Stimulated activated naive CD4-positive, alpha-beta T cell (primary cell): ENCODE measurements at places on chromosomes 4 and X.

DNA sequence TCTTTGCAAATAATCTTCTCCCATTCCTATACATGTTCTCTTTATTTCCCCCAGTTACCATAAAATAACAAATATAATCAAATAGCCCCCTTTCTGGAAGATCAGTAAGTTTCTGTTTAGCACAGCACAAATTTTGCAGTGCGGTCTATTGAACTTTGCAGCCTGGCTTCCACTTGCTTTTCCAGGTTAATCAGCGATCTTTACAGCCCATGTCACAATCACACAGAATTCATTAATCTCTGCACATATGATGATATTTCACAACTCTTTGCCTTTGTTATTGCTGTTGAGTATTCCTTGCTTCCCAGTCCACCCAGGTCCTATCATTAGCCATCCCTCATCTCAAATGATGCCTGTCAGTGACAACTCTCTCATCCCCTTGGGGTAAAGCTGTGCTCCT, 2358.0 kb downstream of the PCDH7 start:
- DNase-seq, result no peak

DNA sequence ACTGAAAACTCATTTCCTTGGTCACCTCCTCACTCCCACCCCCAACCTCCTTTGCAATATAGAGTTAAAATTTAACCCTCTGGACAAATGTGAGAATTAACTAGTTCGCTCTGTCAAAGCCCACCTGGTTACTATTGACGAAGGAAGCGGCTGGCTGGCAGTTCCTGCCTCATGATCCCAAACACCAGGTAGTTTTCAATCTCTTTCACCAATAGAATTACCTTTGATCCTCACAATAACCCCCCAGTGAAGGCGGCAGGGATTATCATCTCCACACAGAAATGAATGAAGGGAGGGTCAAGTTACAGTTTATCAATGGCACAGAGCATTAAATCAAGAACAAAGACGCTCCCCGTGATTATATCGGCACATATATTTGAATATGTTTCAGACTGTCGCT, 65.7 kb upstream of the TTC29 start:
- DNase-seq, result no peak

- DNase-seq, result no peak
Measured at GRCh38 chr4:8025668-8026067, 86.0 kb upstream of the AFAP1 start.

GRCh38 chr4:107815158-107815557, 9.6 kb upstream of the SGMS2 start:
- no peak for DNase-seq

GRCh38 chrX:123959281-123960063, 2.0 kb upstream of the STAG2 start:
- no peak for DNase-seq

DNA sequence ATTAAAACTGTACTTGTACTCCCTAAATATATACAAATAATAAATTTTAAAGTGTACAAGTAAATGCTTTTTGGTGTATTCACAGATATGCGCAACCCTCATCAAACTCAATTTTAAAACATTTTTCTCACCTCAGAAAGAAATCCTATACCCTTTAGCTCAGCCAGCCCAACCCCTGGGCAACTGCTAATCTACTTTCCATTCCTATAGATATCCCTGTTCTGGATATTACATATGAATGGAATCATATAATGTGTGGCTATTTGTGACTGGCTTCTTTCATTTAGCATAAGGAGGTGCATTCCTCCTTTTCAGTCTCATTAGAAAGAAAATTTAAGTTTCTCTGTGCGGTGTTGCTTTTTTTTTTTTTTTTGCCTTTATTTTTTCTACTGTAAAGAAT, 39.4 kb downstream of the INTU start:
- no peak for DNase-seq

DNA sequence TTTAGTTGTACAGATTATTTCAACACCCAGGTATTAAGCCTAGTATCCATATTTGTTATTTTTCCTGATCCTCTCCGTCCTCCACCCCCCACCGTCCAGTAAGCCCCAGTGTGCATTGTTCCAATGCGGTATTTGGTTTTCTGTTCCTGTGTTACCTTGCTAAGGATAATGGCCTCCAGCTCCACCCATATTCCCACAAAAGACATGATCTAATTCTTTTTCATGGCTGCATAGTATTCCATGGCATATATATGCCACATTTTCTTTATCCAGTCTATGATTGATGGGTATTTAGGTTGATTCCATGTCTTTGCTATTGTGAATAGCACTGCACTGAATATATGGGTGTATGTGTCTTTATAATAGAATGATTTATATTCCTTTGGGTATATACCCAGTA, 22.1 kb upstream of the LNX1 start:
- DNase-seq, result no peak

GRCh38 chrX:46015653-46016052, 529.6 kb downstream of the ZNF674 start:
- no peak for DNase-seq

GRCh38 chr4:104859601-104860237, 287.0 kb upstream of the TET2 start:
- DNase-seq, result no peak

DNA sequence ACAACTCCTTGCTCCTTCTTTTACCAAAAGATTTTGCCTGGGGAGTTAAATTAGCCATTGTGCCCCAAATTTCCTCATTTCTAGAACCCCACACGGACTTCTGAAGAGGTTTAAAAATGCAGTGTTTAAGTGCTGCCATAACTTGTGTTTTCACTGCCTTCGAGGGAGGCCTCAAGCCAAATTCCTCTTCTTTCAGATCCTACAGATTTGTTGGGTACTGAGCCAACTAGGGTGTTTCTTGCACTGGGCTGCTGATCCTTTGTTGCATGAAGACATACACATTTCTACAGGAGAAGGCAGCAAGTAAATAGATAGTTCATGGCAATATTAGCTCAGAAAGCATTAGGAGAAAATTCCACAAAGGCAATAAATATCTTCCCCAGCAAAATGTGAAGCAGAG, 43.8 kb downstream of the GLRA2 start:
- DNase-seq, result no peak

DNA sequence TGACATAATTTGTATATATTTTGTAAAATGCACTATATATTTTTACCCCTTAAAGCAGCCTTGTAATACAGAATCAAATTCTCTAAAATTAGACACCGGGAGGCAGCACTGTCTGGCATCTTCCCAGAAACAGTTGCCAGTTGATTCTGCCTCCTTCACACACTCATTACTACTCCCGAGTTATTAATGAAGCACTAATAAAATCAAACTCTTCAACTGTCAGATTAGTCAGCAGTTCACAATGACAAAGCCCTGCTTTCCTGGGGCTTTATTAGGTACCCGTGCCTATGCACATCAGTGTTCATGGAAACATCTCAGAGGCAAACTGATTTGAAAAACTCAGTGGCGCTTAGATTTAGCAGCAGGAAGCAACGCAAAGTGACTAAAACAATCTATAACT, 103.5 kb upstream of the VEGFC start:
- no peak for DNase-seq

DNA sequence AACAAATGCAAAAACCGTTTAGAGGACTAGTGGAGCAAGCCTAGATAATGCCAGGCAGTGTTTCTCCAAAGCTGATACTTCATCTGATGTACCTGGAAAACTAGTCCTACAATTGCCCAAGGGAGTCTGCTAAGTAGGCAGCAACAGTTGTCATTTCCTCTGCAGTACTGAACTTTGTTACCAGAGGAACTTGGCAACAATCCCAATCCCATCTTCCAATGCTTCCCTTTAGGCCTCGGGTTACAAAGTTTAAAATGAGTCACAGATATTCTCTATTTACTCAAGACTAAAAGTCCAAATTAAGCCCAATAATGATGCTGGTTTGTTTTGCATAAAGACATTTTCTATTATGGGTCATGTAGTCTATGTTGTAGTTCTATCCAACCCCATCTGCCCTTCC, 120.0 kb upstream of the GLRA2 start:
- no peak for DNase-seq

DNA sequence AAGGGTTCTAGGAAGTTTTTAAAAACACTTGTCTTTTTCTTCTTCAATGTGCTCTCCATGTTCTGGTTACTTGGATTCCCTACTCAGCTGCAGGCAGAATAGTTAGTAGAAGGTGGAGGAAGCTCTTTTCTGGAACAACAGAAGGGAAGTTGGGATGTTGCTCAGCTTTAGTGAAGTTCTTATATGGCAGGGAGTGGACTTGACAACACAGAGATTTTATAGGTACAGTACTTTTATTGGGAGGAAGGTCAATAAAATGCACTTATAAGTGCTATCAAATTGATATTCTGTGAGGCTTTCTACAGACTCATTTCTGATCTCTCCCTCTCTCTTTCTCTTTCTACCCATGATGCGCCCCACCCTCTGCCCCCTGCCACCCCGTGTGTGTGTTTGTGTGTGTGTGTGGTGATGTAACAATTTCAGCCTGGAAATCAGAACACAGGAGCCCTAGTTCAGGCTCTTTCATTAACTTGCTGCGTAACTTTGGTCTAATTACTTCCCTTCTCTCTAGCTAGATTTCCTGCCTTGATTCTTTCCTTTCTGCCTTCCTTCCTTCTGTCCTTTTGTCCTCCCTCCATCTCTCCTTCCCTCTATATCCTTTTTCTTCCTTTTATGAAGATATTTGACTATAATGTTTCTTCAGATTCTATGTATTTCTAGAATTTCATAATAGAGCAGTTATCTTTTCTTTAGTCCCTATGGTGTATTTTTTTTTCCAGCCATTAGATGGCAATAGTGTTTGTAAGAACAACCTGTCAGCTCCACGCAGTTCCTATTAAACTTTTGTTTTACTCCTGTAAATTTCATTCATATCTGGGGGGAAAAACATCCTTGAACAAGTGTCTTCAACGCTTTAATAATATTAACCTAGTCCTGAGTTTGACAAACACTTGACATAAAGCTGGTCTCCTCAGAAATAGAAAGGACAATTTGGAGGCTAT, 37.1 kb downstream of the HEPH start:
- DNase-seq, result no peak

DNA sequence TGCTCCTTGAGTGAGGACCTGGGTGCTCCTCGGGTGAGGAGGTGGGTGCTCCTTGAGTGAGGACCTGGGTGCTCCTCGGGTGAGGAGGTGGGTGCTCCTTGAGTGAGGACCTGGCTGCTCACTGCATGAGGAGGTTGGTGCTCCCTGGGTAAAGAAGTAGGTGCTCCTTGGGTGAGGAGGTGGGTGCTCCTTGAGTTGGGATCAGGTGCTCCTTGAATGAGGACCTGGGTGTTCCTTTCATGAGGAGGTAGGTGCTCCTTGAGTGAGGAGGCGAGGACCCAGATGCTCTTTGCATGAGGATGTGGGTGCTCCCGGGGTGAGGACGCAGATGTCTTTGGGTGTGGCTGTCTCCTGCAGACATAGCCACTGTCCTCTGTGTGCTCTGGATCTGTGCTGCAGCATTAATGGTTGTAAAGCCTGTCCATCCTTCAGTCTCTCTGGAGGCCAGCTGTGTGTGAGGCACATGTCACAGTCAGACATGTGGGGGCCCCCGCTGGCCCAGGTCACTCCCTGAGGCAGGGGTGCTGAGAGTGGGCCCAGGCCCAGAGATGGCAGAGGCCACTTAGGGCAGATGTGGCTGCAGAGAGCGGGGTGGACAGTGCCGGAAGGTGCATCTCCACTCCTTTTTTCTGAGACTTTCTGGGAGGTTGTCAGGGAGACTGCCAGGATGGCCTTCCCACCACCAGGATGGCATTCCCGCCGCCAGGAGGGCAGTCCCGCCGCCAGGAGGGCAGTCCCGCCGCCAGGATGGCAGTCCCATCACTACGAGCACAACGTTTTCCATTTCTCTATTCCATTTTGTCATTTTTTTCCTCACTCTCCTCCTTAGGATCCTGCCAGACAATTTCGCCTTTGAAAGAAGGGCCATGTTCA, 101.8 kb downstream of the HMX1 start:
- DNase-seq, result no peak

DNA sequence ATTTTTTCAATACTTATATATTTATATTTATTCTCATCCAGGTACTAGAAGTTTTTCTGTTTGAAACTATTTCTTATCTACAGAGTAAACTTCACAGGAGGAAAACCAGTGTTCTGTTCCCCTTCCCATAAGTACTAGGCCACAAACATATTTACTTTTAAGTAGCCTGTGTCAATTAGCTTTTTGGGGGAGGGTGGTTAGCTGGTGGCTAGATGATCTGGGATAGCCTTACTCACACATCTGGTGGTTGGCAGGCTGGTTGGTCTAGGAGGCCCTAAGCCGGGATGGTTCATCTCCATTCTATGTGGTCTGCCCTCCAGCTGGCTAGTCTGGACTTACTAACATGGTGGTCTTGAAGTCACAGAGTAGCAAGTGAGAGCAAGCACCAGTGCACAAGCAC, 6.2 kb downstream of the JADE3 start:
- no peak for DNase-seq

DNA sequence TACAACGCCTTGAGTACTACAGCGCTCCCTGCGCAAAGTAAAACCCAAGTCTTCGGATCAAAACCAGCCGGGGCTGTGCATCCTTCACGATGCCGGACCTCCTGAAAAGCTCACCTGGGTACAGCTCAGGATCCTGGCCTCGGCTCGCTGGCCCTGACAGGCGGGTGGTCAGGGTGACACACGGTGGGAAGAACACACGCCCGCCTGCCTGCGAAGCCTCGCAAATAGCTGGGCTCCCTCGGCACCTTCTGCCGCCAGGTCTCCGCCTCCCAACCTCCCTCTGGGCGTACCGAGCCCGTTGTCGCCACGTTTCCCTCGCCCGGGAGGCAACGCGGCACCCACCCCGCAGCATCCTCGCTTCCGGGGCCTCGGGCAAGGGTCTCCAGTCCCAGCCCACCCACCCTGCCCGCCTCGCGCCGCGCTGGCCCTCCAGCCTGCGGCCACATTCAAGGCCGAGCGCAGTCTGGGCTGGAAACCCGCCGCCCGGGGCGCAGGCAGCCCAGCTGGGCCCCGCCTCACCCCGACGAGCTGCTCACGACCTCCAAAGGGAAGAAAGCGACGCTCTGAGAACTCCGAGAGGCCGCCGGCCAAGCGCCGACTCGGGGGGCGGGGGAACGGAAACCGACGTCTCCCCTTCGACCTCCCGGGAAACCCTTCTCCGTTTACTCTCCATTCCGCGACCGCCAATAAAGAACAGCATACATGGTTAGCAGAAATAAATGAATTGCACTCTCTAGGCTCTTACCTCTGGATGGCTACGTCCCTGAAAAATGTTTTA, 511 bp downstream of the PPM1K start:
- DNase-seq, result peak; percentile 78

- peak; percentile 8 for DNase-seq
Measured at GRCh38 chrX:154712781-154713740, 37.8 kb downstream of the GAB3 start.

DNA sequence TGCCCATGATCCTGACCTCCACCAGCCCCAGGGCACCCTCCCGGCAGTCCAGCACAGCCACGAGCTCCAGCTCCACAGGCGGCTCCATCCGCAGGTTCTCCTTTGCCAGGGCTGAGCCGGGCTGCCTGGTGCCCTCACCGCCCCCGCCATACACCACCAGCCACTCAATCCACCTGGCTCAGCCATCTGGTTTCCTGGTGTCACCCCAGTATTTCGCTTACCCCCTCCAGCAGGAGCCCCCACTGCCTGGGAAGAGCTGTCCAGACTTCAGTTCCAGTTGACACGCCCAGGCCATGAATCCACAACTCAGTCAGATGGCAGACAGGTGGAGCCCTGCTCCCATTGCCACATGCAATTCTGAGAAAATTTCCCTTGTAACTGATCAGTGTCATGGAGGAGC, 3.9 kb downstream of the SHISA3 start:
- DNase-seq, result no peak
